Right ventricle myocardium inferior (tissue), 1 donor: ENCODE measurements at places on chromosomes 2 and 18.
A peak's percentile ranks its signal among the peaks of the same experiment; 100 is the strongest.

- no peak for DNase-seq
These were observed 99.6 kb downstream of the PRPF40A start for GRCh38 chr2:152617456-152618192.

DNA sequence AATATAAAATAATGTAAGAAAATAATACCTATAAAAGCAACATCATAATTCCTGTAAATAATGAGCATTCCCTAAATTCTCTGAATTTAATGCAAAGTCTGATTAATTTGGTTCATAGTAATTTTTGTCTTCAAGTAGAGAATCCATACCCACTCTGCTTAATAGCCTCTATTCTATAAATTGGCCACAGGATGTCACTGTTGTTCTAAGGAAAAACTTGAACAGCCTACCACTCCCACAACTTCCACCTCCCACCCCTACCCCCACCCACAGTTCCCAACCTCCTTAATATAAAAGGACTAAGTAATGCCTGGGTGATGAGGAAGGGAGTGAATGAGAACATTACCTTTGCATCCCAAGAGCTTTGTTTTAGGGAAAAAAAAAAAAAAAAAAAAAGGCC, 27.2 kb upstream of the BBS5 start:
- no peak for DNase-seq

DNA sequence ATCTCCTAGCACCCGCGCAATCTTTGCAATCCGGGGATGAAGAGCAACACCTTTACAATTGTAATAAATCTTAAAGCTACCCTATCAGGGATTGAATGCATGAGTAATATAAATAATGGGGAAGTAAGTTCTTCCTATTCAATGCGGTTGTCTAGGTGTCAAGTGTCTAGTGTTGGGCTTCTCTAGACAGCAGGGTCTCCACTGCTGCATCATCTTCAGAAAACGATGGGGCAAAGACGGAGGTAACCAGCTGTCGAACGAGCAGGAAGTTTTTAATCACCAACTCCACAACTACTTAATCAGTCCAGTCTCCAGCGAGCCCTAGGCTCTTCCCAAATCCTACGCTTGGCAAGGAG, 573 bp downstream of the STAM2 start:
- DNase-seq: no peak

DNA sequence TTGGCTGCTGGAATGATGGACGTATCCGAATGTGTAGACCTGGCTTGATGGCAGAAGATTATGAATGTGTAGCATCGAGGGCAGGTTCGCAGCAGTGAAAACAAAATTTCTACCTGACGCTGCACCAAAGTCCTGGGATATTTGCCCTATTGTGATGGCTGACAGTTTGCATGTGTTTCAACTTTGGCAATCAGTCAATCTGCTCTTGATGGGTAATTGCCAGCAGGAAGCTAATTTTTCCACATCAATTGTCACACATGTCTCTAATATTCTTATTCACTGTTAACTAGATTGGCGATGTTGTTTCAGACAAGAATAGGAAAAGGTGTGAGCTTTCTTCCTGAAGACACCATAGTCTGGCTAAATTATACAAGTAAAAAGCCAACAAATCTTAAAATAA, 821.3 kb downstream of the LRRTM4 start:
- no peak for DNase-seq

- no peak for DNase-seq
These were observed 183.4 kb downstream of the MYO3B start for GRCh38 chr2:170361090-170361936.

DNA sequence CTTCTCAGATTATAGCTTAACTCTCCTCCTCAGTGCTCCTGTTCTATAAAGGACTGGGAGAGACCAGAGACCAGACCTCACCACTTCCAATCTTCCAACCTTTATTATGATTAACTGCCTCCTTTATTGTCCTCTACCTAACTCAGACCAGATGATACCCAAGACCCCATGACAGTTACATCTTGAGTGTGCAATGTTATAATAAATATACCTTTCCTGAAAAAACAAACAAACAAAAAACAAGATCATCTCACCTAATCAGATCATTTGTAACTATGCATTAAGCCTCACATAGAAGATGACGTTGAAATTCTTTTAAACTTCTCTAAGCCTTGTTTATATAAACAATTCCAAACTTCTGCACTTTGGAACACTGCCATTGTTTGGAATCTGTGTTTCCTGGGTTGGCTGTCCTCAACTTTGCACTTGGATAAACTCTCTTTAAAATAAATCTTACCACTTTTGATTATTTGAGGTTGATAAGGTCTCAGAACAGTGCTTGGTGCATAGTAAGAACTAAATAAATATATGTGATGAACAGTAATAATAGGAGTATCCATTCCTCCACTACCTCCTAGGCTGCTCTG, 342.7 kb downstream of the TDRD15 start:
- DNase-seq: no peak

- DNase-seq: peak; percentile 92
These were observed 891 bp upstream of the KHK start for GRCh38 chr2:27085673-27086089.

DNA sequence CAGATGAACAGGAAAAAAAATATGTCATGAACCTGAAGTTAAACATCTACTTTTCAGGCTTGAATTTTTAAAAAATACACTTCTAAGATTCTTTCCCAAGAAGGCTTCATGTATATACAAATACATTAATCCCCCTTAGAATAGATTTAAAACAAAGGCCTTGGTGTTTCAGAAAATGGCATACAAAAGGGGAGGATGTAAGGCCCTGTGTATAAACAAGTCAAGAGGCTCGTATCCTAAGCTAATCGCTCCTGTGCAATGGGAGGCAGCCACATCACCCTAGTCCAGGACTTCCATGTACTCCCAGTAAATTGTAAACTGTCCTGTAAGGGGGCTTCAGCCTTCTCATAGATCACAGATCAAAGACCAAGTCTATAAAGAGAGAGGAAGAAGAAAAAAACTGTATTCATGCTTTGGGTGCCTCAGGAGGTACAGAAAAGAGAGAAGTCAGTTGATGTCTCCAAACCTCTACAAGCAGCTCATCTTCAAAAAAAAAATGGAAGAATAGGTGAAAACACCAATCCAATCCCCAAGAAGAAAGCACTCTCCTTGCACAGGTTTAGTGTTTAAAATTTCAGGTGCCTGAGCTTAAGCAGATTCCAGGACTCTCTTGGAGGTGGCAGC, 53.9 kb downstream of the ANKRD44 start:
- no peak for DNase-seq

DNA sequence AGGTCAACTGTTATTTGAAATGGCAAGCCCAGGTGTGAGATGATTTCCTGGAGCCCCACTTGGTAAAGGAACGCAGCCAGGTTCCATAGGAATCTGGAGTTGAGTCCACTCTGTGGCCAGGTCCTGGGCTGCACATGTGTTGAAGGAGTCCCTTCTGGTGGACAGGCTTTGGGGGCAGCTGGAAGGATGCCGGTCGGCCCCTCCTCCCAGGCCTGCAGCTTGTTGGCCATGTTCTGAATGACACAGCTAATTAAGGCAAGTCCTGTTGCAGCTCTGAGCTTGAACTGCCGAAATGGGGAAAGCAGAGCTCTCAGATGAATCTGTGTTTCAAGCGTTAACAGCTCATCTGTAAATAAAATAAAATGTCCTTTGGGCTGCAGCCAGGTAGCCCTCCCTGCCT, 23.8 kb downstream of the EN1 start:
- DNase-seq: no peak

- no peak for DNase-seq
These were observed 23.3 kb downstream of the SCG2 start for GRCh38 chr2:223578846-223579245.

DNA sequence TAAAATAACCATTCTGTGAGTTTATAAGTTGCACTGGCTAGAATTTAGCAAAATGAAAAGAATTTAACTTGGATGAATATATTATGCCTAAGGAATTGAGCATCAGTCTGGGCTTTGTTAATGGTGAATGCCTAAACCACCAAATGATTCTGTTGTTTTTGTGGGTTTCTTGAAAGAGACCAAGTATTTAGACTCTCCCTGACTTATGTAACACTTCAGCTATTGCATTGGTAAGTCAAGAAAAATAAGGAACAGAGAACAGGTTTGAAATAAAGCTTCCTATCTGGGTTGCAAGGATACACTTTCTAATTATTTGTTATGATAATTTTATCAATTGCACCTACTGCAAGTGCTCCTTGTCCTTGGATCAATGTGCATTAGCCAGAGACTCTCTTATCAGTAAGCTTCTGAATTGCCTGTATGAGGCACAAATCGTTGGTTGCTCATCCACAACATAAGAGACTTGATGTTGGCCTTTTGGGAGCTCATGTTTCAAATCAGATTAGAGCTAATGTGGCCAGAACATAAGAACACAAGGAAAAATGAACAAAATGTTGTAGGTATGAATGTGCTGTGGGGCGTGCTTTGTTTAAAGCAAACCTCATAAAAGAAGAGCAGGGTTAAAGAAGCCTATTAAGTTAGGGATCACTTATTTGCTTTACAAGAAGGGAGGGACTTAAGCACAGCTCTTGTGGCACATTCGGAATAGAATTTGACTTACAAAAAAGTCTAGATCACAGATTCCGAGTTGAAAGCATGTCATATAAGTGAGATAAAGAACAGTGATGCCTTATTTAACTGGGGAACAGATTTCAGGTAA, 37.2 kb downstream of the PRKCE start:
- DNase-seq: no peak

DNA sequence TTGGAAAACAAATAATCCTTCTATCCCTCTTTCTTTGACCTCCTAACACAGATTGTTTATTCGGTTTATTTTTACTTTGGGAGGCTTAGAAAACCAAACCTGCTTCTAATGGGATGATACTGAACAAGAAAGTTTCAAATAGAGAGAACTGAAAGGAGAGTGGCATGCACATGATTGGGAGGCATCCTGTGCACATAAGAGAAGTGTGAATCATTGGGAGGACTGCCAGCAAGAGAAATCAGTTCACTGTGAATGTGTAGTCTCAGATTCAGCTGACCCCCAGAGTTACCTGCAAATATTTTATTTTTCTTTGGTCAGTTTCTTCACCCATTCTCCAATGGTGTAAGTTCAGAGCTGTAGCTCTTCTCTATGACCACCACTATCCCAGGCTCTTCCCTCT, 1363.2 kb upstream of the ACVR2A start:
- no peak for DNase-seq

DNA sequence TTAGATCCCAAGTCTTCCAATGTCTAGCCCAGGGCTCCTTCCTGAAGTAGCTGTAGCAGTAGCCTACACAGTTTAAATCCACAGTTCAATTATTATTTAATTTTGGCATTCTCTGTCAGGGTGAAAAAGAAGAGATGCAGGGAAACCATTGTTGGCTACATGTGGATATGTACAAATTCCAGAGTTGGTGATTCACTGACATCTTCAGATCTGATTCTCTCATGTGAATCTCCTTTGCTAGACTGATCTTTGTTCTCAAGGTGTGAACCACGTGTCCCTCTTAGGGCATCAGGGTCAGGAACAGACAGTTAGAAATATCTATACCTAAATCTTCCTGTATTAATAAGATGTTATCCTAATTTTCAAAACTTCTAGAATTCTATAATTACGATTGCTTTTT, 36.7 kb downstream of the ADCYAP1 start:
- DNase-seq: no peak

GRCh38 chr2:172281648-172282570, 145.5 kb upstream of the ITGA6 start:
- no peak for DNase-seq

DNA sequence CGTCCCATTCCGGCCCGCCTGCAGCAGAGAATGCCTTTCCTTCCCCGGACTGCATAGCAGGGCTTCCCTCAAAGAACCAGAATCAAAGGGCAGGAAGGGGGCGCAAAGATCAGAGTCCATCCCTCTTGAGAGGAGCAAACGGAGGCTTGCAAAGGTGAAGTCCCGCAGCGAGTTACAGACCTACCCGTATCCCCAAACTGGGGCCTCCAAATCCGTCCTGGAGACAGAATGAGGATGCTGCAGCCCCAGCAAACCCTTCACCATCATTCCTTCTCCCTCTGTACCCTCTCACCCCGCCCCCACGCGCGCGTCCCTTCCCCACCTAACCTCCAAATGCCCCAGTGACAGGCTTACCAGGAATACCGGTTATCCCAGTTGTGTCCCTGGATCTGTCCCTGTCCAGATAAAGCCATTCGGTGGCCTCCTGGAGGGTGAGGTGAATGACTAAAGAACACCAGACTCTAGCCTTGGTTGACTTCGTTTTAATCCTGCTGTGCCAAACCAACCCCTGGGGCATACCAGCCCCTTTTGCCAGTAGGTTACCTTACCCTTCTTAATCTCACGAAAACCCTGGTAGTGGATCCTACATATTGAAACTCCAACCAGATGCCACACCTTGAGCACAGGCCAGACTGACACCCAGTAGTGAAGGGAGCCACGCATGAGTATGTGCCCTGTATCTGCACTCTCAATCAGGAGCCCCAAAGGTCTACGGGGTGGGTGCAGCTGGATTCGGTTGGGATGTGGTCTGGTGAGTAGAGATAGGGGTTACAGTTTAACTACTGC, 961 bp upstream of the SLC40A1 start:
- no peak for DNase-seq

- no peak for DNase-seq
These were observed 73.7 kb downstream of the MEIS1 start for GRCh38 chr2:66508484-66509071.

DNA sequence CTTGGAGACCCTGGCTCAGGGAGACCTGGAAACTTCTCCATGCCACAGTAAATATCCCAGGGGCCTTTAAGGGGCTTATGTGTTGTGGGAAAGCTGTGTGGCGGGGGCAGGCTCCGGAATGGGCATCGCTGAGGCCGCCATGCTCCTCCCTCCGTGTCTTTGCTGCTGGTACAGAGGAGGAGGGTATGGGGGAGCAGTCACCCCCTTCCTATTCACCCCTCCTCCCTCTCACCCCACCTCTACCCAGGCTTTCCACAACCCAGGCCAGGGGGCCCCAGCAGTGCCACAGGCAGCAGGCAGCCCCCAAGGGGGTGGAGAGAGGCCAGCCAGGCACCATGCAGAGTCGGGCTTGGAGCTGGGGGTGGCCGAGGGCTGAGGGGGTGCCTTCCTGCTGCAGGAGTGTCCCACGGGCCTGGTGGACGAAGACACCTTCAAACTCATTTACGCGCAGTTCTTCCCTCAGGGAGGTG, 28.0 kb upstream of the FAHD2A start:
- DNase-seq: peak; percentile 4

DNA sequence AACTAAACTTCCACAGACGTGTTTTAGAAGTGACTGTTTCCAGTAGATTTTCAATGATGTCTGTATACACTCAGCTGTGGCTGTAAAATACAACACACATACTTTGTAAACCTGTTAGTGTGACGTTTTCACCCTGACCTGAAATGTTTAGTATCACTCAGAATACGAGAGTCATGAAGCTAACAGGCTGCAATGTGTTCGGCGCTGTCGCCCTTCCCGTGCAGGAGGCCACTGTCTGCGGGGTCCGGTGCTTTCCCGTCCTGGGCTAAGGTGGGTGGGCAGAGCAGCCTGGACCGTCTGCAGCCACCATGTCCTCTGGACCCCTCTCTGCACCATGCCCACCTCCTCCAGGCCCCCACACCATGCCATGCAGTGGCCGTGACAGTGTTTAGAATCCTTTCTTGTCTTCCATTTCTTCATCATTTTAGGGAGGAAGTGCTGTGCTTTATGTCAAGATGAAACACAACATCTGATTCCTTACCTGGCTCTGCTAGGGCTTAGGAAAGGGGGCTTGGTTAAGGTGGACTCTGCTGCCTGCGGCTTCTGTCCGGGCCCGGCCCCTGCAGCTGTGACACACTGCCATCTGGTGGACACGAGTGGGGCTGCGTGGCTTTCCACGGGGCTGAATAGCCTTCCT, 53.8 kb upstream of the RBM44 start:
- DNase-seq: peak; percentile 89
